ENCODE measurements at places on chromosomes 7 and 10.

DNA sequence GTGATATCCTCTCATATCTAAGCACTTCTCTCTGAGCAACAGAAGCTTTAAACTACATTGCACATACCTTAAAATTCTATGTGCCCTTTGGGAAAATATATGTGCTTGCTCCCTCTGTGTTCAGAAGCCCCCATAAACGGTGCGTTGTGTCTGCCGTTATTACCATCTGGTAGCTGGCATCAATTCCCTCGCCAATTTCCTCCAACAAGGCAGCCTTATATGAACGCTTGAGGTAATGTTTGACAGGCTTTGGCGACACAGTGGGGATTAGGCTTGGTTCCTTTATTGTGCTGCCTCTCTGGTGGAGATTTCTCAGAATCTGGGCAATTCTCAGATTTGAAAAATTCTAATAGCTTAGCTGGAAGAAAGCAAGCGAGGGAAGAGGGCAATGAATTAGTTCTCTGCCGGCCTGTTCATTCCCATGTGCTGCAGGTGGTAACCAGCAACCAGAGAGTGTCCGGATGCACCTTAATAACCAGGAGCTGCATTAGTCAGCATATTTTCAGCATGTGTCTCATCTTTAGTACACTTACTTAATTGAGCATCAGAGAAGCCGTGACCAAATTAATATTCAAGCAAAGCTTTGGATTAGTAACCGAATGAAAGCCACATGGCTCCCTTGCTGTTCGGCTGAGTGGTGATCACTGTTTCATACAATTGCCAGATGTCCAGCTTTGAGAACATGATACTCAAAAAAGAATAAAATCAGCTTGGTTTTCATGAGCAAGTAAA lies 7.3 kb upstream of the PPP1R17 start:
- no peak for DNase-seq

DNA sequence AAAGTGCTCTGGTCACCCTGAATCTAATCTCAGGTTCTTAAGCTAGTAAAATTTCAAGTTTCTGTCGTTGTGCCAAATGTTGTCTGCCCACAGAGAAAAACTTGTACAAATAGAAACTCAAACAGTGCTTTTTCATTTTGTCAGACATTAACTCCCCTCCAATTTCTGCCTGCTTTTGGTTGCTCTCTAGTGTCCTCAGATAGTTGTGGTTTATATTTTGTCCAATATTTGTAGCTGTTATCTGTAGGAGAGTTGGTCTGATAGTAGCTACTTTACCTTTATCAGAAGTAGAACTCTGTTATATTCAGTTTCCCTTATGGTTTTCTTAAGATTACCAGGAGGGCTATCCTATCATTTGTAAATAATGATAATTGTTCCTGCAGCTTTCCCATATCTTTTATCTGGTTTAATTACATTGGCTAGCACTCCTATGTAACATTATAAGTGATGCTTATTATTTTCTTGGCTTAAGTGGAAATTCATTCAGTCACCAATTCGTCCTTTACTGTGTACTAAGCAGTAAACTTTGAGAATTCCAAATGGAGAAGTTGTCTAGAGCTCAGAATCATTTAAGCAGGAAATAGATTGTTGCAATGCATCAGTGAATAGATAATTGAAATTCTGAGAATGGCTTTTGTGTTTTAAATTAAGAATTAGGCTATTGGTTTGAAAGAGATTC lies 91.0 kb downstream of the ANKIB1 start:
- DNase-seq, result no peak

DNA sequence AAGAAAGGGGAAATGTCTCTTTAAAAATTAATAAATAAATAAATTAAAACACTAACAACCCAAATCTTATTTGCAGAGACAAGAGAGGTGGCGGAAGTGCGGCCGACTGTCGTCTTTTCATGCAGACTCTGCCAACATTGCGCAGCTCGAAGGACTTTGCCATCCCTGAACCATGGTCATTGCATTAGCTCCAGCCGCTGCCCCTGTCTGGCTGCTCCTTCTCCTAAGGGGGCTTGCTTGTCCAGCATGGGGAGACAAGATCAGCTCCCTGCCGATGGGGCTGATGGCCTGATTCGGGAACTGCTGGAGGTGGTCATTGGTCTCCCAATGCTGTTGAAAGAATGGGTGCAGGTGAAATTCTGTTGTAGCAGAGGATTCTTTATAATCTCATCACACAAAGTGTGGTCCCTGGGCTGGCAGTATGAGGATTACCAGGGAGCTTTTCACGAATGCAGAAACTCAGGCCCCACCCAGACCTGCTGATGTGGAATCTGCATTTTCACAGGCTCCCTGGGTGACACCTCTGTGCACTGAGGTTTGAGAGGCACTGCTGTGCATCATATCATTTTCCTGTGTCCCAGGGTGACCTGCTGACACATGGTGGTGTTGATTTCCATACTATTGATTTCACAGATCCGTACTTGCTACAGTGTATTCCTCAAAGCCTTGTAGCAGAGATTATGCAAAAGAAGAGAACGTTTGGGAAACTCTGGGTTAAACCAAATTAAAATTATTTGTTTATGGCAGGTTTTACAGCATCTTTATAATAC lies 172.4 kb upstream of the ZMIZ1 start:
- no peak for DNase-seq

- no peak for DNase-seq
Observed at GRCh38 chr10:120392671-120393079, 64.4 kb upstream of the PLPP4 start.

- DNase-seq, result no peak
Observed at GRCh38 chr7:98329100-98329790, 47.8 kb downstream of the BRI3 start.

GRCh38 chr10:101576211-101576863 lies 11.7 kb downstream of the POLL start:
- DNase-seq, result no peak

- DNase-seq, result no peak
Observed at GRCh38 chr7:122675011-122675410, 23.9 kb downstream of the RNF133 start.

DNA sequence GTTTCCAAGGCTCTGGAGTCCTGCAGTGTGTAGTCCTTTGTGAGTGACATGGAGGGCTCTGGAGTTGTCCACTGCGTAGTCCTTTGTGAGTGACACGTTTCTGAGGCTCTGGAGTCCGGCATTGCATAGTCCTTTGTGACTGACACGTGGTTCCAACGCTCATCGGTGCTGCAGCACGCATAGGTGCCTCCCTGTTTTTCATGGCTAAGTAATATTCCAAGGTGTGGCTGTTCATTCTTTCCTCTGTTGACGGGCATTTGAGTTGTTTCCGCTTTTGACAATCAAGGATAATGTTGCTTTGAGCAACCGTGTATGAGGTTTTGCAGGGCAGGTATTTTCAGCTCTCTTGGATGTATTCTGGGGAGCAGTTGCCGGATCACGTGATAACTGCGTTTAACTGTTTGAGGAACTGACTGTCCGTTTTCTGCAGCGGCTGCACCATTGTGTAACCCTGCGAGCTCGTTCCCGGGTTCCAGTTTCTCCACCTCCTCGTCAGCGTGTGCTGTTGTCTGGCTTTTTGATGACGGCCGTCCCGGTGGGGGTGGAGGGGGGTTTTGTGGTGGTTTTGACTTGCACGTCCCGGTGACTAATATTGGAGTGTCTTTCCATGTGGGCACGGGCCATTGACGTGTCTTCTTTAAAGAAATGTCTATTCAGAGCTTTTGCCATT lies 21.1 kb downstream of the FAM20C start:
- DNase-seq, result no peak

GRCh38 chr10:72038458-72039001 lies 49.8 kb downstream of the SPOCK2 start:
- no peak for DNase-seq

DNA sequence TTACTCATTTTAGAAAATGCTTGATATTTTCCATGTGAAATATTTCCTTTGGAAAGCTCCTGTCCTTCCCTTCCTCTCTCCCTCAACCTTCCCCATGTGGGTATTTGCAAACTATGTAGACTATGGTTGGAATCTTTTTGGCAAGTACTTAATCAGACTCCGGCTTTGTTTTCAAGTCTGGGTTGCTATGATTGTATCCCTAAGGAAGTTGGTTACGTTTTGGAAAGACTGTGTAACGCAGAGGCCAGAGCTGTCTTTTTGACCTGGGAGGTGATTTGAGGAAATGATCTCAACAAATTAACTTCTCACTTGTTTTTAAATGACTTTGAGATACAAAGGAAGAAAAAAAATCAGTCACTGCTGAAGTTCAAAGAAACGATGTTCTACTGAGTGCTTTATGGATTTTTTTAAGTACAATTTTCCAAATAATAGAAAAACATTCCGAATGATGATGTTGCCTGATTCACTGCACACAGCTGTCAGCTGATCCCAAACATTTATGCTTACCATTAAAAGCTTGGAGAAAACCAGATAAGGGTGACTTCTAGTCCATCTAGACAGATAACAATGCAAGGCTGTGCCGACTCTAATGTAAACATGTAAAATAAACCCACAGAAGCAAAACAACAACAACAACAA lies 145.5 kb upstream of the CELF2 start:
- peak; percentile 25 for DNase-seq

DNA sequence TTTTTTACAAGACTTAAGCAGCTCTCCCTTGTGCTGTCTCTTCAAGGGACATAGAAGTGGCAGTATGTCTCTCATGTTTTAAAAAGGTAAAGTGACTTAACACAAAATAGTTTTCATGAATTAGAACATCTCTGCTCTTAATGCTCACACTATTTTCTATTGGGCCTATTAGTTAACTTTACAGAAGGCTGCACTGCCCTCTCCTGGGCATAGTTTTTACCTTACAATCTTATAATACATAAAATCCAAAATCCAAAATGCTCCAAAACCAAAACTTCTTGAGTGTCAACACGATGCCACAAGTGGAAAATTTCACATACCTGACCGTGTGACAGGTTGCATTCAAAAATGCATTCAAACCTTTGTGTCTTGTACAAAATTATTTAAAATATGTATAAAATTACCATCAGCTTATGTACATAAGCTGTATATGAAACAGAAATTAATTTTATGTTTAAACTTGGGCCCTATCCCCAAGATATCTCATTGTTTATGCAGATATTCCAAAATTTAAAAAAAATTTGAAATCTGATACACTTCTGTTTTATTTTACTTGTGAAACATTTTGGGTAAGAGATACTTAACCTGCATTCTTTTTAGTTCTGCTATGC lies 25.8 kb downstream of the TES start:
- no peak for DNase-seq

Data from HTR-8/SVneo (cell line).